Body of pancreas (tissue), 4 donors: ENCODE measurements at places on chromosomes 12 and 14.

GRCh38 chr12:82398879-82399278, 40.5 kb downstream of the METTL25 start:
- no peak for DNase-seq
- no peak overlapping the region for H3K4me3 ChIP-seq
- no peaks in the 10 kb centered on the region for H3K27me3 ChIP-seq
- no peaks in the 10 kb centered on the region for H3K4me1 ChIP-seq
- H3K27ac ChIP-seq, result no peak overlapping the region

DNA sequence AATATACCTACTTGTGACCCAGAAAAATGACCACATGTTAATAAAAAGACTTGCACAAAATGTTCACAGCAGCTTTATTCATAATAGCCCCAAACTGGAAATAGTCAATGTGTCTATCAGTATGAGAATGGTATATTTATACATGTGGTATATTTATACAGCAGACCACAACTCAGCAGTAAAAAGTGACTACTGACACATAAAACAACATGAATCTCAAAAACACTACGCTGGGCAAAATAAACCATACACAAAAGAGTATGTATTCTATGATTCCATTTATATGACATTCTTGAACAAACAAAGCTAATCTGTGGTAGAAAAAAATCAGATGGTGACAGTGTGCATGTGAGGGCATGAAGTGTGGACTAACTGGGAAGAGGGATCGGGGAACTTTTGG, 35.1 kb downstream of the ARF6 start:
- no peaks in the 10 kb centered on the region for H3K27me3 ChIP-seq
- H3K36me3 ChIP-seq, result no peaks in the 10 kb centered on the region
- H3K4me1 ChIP-seq, result no peaks in the 10 kb centered on the region
- H3K4me3 ChIP-seq, result no peak overlapping the region

GRCh38 chr14:60757567-60758002, 23.0 kb downstream of the MNAT1 start:
- DNase-seq, result no peak
- H3K4me3 ChIP-seq, result no peak overlapping the region
- no peak overlapping the region for H3K27ac ChIP-seq

- H3K27ac ChIP-seq, result no peak overlapping the region
- DNase-seq, result no peak
- no peaks in the 10 kb centered on the region for H3K36me3 ChIP-seq
- H3K4me3 ChIP-seq, result no peak overlapping the region
Observed at GRCh38 chr12:19533567-19533966, 94.3 kb downstream of the AEBP2 start.

DNA sequence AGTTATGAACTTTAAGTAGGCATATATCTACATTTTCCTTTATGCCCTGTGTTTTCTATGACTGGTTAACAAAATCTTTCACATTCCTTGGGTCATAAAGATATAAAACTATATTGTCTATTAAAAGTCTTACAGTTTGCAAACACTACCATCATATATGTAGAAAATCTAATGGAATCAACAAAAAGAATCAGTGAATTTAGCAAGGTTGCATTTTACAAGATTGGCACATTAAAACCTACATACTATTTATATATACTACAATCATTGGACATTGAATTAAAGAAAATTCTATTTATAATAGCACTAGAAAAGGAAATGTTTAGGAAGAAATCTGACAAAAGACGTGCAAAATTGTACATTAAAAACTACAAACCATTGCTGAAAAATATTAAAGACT, 173.3 kb upstream of the ABCD2 start:
- H3K27ac ChIP-seq, result no peak overlapping the region
- no peaks in the 10 kb centered on the region for H3K4me1 ChIP-seq
- DNase-seq, result no peak
- H3K36me3 ChIP-seq, result no peaks in the 10 kb centered on the region
- no peaks in the 10 kb centered on the region for H3K27me3 ChIP-seq

DNA sequence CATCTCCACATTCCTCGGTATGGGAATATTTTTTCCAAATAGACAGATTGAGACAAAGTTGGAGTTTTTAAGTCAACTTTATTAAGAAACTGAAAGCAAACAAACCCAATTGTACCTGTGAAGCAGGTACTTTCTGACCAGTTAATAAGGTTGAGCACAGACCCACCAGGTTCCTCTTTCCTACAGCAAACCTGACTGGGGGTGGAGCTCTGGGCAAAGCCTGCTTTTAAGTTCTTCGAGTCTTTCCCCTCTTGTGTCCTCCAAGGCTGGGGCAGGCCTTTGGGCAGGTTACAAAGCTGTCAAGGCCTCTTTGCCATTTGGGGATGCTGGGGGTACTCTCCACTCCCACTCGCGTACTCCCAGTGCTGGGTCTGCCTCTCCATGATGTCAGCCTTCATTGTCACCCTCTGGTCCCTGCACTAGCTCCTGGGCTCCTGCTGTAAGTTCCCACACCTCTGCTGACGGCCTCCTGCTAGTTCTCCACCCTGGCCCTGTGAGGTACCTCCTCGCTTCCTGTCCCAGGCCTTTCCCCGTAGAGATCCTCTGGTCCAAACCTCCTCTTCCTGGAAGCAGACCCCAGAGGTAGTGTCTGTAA, 3.2 kb downstream of the KCNH3 start:
- H3K4me1 ChIP-seq, result peaks cover 12% of the 10 kb centered on the region
- H3K27ac ChIP-seq, result no peak overlapping the region
- H3K36me3 ChIP-seq, result no peaks in the 10 kb centered on the region
- H3K4me3 ChIP-seq, result no peak overlapping the region
- DNase-seq, result no peak
- H3K27me3 ChIP-seq, result no peaks in the 10 kb centered on the region

DNA sequence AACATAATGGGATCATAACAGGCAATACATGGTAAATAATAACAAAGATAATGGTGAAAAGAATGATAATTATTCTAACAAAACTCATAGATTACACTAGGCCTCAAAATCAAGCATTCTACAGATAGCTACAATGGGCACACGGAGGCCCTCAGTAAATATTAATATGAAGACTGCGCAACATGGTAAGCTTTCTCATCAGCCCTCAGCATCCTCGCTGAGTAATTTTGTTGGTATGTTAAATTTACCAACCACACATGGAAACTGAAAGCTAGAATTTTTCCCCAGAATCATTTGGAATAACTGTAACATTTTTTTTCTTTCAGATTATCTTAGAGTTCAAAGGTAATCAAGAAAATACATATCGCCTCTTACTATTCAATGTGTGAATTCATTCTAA, 74.2 kb upstream of the PYGL start:
- DNase-seq, result no peak
- no peak overlapping the region for H3K4me3 ChIP-seq
- H3K27me3 ChIP-seq, result no peaks in the 10 kb centered on the region
- no peaks in the 10 kb centered on the region for H3K36me3 ChIP-seq
- no peaks in the 10 kb centered on the region for H3K4me1 ChIP-seq
- H3K27ac ChIP-seq, result no peak overlapping the region

DNA sequence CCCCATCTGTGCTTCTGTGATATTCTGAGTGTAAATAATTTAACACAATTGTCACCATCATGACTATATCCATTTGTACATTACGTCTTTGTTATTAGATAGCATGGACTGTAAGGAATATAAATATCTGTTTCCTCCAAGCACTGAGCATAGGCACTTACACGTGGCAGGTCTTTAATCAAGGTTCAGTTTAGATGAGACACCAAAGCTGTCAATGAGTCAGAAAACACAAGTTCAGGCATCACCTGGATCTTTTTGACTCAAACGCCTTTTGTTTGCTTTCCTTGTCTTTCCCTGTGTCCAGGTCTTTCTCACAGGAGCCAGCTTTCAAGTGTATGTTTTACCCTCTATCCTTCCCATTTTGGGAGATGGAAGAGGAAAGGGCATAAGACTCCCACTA, 163.2 kb upstream of the CCDC198 start:
- DNase-seq, result no peak
- no peak overlapping the region for H3K4me3 ChIP-seq
- H3K4me1 ChIP-seq, result no peaks in the 10 kb centered on the region
- H3K36me3 ChIP-seq, result no peaks in the 10 kb centered on the region
- no peaks in the 10 kb centered on the region for H3K27me3 ChIP-seq
- no peak overlapping the region for H3K27ac ChIP-seq
